ENCODE measurements at places on chromosomes 16 and 17.
A peak's percentile ranks its signal among the peaks of the same experiment; 100 is the strongest.

- no peak for DNase-seq
Measured at GRCh38 chr17:32596628-32597027, 109.8 kb downstream of the CDK5R1 start.

GRCh38 chr16:63372815-63373214, 1336.6 kb upstream of the CDH8 start:
- DNase-seq: no peak

- no peak for DNase-seq
Measured at GRCh38 chr16:20904507-20905081, 4.0 kb downstream of the LYRM1 start.

DNA sequence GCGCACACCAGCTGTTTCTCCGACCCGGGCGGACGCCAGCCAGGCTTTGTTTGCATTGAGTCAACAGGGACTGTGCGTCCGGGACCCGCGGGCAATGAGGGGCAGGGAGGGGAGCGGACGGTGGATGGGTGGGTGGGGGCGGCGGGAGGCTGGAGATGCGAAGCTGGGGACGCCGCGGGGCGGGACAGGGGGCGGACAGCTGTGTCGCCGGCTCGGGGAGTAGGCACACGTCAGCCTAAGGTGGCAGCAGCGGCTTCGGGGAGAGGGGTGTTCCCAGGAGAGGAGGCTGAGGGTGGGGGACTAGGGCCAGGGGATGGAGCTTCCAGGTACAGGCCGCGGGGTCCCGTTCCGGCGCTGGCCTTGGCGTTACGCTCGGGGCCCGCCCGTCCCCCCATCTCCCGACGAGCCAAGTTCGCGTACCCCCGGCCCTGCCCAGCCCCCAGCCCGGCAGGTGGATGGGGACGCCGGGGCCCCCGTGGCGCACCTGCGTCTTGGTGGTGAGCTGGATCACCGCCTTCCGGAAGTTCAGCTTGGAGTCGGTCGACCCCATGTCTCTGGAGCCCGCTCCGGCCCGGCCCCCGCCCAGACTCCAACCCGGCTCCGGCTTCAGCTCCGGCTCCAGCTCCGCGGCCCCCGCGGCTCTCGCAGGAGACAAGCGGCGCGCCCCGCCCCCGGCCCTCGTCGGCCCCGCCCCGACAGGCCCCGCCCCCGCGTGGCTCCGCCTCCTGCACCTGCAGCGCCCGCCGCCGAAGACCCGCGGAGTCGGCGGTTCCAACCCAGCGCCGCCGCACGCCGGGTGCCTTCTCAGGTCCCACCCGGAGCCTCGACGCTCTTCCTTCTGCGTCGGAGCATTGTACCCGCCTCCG, at the start of gene HID1:
HID1 (minus strand) TSS at position 653 of the 866 bp plus-strand sequence; CDS start at position 550, 103 bp downstream.
- DNase-seq: peak; percentile 99

- DNase-seq: no peak
Measured at GRCh38 chr17:48571024-48571818, 6.9 kb downstream of the HOXB4 start.

- DNase-seq: no peak
Measured at GRCh38 chr17:56480501-56480900, 113.0 kb upstream of the NOG start.

DNA sequence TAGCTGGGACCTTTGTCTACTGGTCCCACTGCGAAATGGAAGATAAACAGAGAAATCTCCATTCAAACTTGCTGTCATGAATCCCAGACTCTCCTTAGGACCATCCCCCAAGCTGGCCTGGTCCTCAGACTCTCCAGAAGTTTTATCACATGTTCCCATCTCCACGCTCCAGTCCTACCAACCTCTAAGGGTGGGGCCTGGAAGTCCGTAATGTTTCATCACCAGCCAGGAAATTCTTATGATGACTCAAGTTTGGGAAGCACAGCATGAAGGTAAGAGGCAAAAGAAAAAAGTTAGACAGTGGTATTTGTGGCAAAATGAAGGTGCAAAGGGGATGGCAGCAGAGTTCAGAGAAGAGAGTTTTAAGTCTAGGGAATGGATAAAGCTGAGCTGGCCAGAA, 52.7 kb downstream of the ZNF18 start:
- no peak for DNase-seq

- peak; percentile 90 for DNase-seq
Measured at GRCh38 chr16:4315186-4316107, at the start of gene GLIS2. GLIS2 (plus strand) TSS chr16:4316067; CDS start chr16:4332281, 16,214 bp downstream.

GRCh38 chr17:2436316-2436905, 35.6 kb upstream of the MNT start:
- no peak for DNase-seq

GRCh38 chr17:36703860-36704266, 102.5 kb downstream of the MRM1 start:
- DNase-seq: peak; percentile 97

- DNase-seq: no peak
Measured at GRCh38 chr17:640436-640835, 74.2 kb downstream of the VPS53 start.

- DNase-seq: no peak
Measured at GRCh38 chr17:19265755-19266154, 28.6 kb downstream of the EPN2 start.

DNA sequence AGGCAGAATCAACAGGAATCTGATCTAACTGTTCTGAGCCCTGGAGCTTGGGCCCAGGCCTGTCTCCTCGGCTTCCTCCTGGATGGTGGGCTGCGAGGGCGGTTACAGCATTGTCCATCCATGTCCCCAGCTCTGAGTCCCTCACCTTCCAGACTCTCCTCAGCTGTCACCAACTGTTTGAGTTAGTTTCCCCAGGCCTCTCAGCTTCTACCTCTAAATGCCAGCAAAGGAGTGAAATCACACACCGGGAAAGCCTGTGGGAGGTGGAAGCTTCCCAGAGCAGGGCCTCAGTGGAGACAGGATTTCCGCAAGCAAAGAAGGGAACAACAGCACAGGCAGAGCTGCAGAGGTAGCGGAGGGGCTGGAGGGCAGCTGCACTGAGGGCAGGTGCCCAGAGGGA, 9.4 kb upstream of the PRPSAP2 start:
- no peak for DNase-seq

GRCh38 chr16:12767897-12768296, 35.8 kb downstream of the CPPED1 start:
- DNase-seq: no peak

DNA sequence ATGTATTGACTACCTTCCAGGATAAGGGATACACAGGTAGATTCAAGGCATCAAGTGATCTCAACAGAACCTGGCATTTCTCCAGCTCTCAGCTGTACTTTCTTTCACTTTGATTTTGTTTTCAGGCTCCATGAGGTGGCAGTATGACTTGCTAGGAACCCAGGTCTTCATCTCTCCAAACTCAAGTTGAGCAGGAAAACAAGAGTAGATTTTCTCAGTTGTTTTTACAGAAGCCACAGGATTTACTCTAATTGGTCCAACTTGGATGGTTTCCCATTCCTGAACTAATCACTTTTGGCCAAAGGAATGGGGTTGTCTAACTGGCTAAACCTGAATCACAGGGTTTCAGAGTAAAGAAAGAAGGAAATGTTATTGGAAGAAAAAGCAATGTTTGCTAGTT, 146.6 kb downstream of the TRIM37 start:
- DNase-seq: peak; percentile 55

GRCh38 chr16:51971184-51971583, 575.8 kb downstream of the TOX3 start:
- DNase-seq: peak; percentile 44

- DNase-seq: no peak
Measured at GRCh38 chr17:41553176-41553575, 18.7 kb downstream of the KRT9 start.

GRCh38 chr16:63442246-63442645, 1406.0 kb upstream of the CDH8 start:
- no peak for DNase-seq

DNA sequence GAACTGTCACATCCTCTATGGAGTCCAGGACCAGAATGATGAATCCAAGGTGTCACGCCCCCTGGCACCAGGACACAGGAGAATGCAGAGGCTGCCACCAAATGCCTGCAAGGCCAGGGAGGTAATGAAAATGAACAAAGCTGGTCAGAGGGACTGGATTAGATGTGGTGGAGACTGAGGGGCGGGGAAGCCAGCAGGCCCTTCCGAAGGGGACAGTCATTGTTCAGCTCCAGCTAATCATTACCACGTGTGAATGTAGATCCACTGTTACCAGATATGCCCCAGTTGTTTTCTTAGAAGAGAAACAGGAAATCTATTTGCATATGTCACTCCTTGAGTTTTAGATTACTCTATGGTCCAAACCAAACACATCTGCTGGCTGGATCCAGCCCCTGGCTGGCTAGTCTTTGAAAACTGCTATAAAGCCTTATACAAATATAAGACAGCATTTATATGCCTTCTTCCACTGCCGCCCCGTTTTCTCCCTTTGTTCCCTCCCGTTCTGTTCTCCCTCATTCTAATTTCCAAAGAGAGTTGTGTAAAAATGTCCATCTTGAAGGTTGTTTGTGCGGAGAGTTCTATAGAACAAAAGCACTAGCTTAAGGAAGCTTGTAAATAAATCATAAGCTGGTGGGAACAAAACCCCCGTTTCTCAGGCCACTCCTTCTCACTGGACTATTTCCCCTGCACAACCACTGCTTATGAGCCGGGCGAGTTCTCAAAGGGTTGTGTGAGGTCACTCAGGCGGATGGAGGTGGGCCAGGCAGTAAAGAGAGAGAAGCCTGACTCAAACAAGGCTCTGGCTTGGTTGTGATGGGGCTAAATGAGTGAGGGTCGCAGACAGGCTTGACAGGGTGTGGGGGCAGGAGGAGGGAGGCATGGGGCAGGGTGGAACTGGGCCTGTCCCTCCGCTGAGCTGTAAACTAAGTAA, 14.2 kb downstream of the CRYM start:
- no peak for DNase-seq

DNA sequence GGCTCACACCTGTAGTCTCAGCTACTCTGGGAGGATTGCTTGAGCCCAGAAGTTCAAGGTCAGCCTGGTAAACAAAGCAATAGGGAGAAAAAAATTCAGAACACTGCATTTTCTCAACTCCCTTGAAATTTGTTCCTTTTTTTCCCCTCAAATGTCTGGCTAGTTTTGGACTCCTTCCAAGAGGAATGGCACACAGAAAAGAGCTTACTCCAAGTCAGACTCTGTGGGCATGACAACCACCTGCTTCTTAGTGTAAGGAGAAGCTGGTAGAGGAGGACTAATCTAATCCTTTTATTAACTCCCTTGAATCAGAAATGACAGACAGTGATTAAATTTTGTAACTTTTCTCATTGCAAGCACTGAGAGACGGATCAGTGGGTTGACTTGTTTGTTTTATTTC, 27.9 kb upstream of the HYDIN start:
- no peak for DNase-seq

DNA sequence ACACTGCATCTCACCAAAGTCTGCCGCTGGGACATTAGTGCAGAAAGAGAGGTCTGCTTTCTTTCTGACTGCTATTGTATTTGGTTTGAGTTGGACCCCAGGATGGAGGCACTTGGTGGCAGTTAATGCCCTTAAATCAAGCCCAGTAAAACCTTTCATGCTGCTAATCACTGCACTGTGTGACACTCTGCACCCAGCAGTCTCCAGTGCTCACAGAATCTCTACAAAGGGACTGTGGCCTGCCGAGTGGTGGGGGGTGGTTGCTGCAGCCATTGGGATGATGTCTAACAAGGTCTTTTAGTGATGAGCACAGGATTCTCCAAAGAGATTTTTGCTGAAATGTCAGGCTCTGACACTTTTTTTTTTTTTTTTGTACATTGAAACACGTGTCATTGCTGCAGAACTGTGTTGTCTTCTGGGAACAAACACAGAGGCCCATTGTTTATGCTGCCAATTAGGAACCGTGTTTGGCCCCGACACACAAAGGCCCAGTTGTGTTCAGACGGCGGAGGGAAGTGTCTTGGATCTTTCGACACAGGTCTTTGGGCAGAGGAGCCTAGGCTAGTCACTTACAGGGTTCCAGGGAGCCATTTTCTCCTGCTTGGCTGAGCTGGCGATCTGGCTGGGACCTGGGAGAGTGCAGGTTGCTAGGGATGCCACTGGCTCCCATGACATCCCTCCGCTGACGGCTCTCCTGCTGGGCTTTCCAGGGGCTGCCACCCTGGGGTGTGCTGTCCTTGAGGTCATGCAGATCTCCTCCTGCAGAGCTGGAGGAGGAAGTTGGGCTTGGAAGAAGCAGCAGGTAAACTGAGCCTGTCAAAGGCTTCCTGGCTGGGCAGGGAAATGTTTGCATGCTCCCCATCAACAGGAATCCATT, 16.2 kb upstream of the TNRC6C start:
- DNase-seq: no peak

DNA sequence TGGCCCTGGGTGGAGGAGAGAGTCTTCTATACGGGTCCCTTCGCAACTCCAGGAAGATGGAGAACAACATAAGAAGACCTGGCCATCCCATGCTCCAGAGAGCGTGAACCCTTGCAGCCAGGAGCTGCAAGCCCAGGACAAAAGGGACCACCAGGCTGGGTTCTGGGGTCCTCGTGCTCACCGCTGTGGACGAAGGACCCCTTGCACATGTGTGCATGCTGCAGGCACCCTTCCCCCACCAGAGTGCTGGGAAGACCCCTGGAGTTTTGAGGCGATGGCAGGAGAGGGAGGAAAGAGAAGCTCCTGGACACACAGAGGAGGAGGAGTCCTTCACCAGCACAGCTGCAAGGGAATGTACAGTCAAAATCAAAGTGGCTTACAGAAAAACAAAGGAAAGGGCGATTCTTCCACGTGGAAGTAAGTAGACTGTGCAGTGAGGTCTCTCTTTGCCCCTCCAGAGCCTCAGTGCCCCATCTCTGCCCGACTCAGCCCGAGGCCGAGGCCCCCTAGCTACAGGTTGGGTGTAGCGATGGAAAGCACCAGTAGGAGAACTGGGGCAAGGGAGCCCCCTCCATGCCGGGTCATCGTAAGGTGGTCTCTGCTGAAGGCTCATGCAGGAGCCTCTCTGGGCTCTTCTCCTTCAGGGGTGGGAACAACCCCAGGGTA, 51.3 kb downstream of the PIMREG start:
- no peak for DNase-seq

DNA sequence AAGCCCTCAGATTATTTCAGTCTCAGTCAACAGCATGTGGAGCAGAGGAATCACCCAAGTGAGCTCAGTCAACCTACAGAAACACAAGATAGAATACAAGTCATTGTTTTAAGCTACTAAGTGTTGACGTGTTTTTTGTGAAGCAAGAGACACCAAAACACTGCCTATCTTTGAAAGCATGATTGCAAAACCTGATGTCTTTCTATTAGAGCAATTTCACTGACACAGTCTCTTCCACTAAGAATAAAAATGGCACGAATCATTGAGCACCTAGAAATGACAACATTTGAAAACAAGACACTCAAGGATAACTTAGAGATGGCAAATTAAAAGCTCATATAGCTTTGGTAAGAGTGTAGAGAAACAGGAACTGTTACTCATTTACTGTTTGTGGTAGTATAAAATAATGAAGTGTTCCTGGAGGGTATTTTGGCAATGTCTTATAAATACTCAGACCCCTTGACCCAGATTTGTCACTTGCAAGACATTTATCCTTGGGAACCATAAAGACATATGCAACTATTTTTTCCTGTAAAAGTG, 407.1 kb upstream of the XYLT1 start:
- DNase-seq: no peak

GRCh38 chr17:339193-340061, 13.2 kb downstream of the RPH3AL start:
- DNase-seq: no peak
